ENCODE measurements at places on chromosomes 3 and 15.

- no peak for DNase-seq
These were observed 56.1 kb downstream of the SYN2 start for GRCh38 chr3:12060139-12060845.

GRCh38 chr3:30913176-30913575 lies 18.7 kb upstream of the GADL1 start:
- no peak for DNase-seq

GRCh38 chr3:69052472-69052898 lies 352 bp upstream of the TMF1 start:
- no peak for DNase-seq

- DNase-seq, result no peak
These were observed 225.8 kb downstream of the MYRIP start for GRCh38 chr3:40035177-40035576.

DNA sequence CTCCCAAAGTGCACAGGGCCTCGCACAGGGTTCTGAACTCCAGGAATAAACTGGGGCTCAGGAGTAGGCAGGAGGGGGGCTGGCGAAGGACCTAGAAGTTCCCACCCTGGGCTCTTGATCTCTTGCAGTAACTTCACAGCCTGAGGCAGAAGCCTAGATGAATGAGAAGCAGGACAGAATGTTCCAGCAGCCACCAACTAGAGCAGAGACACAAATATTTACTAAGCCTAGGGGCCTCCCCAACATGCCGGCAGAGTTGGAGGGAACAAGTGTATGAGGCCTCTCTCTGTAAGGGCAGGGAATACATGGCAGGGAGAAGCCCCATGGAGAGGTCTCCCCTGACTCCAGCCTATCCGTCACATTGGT lies 25.3 kb upstream of the C15orf39 start:
- no peak for DNase-seq

DNA sequence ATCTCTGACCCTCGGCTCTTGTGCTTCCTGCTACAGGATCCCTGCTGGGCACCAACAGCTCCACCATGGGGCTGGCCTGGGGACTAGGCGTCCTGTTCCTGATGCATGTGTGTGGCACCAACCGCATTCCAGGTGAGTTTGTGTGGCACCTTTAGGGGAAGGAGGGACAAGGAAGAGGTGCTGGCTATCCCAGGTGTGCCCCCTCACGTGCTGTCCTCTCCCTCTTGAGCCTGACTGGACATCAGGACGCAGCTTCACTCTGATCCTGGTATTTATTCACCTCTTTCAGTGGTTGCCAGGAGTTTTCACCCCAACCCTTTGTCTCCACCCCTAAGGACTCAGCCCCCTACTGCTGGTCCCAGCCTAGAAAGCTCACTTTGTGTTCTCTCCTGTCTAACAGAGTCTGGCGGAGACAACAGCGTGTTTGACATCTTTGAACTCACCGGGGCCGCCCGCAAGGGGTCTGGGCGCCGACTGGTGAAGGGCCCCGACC lies 960 bp downstream of the THBS1 start:
- peak; percentile 58 for DNase-seq

- DNase-seq, result no peak
These were observed 14.2 kb downstream of the OXNAD1 start for GRCh38 chr3:16279010-16279801.

DNA sequence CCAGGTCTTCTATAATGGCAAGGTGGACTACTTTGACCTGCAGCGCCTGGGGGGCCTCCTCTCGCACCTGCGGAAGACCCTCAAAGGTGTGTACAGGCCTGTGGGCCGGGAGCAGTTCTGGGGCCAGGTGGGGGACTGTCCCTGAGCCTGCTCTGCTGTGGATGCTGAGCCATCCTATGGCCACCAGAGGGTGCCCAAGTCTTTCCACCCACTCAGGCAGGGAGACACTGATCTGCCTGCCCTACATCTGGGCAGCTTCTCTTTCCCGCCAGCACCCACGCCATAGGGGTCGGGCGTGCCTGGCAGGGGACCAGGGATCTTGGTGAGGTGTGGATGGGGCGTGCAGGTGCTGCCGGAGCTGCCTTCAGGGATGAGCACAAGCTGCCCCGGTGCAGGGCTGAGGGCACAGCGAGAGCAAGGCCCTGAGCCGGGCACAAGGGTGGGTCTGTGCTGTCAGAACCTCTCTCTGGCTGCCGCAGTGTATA lies 14.1 kb downstream of the RNF123 start:
- no peak for DNase-seq

DNA sequence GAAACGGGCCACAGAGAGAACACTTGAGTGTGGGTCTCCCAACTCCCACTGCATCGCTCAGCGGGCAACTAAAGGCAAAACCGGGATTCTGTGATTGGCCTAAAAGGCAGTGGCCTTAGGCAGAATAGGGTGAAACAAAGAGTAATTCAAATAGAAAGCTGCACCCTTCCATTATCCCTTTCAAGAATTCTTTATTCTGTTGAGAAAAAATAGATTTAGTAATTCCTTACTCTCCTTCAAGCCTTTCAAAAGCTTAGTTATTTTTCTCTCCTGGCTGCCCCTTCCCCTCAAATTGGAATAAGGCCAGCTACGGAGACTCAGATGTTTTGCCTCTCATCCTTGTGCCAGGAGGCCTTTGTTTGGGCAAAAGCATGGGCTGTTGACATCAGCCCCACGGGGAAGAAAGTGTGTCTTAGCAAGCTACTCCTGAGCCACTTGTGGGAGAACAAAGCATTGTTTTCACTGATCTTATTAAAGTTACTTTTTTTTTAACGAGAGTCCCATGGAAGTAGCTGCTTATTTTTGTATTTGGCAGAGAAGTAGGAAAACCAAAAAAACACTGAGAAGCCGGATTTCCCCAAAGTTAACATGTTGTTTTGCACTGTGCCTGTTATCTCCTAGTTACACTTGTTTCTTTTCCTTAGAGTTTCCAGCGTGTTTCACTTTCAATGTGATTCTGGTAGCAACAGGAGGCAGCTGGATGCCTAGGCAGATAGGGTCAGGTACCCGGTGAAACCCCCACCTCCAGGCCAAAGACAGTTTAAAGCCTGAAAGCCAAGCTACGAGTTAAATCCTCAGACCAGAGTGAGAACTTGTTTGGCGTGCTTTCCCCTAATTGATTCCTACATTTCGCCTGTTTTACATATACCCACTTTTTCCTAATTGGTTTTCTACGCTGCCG lies 2.2 kb downstream of the ST6GAL1 start:
- no peak for DNase-seq

DNA sequence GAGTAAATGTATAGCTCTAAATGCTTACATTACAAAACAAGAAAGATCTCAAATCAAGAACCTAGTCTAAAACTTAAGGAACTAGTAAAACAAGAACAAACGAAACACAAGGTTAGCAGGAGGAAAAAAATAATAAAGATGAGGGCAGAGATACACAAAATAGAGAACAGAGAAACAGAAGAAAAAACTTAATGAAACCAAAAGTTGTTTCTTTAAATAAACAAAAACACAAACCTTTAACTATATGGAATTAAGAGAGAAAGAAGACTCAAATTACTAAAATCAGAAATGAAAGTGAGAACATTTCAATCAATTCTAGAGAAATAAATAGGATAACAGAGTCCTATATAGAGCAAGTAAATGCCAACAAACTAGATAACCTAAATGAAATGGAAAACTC lies 59.6 kb downstream of the DLG1 start:
- no peak for DNase-seq

- no peak for DNase-seq
These were observed 58.4 kb downstream of the IQSEC1 start for GRCh38 chr3:13014755-13015285.

GRCh38 chr3:119418641-119419040 lies 44.8 kb downstream of the TMEM39A start:
- no peak for DNase-seq

DNA sequence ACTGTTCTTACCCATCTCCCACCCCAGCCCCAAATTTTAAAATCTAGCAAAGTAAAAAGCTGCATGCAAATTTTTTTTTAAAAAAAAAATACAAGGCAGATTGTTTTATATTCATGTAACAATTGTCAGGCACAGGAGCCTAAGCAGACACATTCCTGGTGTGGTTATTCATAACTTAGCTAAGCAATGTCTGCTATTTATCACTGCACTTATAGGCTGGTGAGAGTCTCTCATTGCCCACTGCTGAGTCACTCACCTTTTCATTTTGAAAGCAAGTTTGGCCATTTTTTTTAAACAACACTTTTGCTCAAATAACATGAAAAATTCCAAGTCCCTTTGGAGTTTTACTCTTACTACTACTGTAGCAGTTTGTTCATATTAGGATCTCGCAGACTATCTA lies 413.9 kb downstream of the RBMS3 start:
- no peak for DNase-seq

GRCh38 chr3:107992976-107993684 lies 97.7 kb downstream of the CD47 start:
- DNase-seq, result no peak

GRCh38 chr15:75452865-75453702 lies 1.6 kb upstream of the SIN3A start:
- DNase-seq, result peak; percentile 62

DNA sequence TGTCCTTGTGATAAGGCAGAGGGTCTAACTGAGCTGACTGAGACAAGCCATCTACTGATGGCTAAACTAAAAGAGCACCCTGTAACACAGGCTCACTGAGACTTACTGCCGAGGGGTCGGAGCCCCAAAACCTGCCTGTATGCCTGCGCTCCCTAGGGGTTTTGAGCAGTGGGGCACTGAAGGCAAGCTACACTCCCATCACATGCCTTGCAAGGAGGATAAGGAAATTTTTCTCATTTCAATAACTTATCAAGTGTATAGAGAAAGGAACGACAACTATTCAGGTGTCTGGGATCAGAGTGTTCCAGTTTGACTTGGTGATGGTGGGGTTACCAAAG lies 292.2 kb downstream of the EPHA6 start:
- no peak for DNase-seq

GRCh38 chr15:85865070-85865684 lies 70.5 kb upstream of the KLHL25 start:
- DNase-seq, result peak; percentile 70

DNA sequence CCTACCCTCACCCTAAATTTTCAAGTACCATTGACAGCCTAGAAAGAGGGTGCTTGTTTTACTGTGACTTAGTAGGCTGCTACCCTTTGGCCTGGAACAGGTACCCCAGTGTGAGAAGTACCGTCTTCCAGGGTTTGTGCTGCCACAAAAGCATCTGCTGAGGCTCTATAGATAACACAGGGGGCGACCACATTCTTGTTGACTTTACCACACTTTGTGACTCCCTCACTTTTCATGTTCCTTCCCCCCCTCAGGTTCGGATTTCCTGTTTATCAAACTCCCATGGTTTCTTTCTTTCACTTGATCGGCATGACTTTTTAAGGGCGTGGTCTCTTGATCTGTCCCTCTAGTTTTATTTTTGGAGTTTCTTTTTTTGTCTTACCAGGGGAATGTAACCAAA lies 23.5 kb downstream of the EXOG start:
- DNase-seq, result no peak

DNA sequence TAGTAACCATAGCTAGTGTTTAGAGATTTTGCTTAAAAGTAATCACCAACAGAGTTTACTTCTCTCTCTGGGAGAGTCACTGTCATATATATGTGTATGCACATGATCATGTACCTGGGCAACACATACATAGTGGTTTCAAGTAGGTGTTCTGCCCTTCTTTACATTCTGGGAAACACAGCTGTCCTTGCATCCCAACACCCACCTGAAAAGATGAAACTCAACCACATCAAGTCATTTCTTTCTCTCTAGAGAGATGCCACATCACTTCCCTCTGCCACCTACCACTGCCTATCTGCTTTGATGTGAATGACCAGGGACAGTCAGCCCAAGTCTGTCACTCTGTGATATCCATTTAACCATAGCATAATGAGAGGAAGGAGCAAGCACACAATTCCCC lies 155.8 kb upstream of the GADL1 start:
- no peak for DNase-seq

DNA sequence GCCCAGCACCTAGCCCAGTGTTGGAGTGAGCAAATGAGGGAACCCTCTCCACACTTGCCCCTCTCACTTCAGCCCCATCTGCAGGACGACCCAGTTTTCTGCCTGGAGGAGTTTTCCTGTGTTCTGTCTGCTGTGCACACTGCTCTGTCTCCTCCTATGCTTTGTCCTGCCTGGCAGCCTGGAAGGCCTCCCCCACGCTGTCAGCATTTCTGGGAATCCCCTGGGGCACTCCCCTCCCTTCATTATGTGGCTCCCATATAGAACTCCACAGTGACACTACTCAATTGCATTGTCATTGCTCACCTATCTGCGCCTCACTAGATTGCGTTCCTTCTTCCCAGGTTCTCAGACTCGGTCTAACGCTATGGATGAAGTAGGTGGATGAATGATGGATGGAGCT lies 13.9 kb downstream of the CLSTN2 start:
- no peak for DNase-seq

- DNase-seq, result peak; percentile 53
These were observed 145.9 kb downstream of the TBL1XR1 start for GRCh38 chr3:177051411-177051810.

- no peak for DNase-seq
These were observed 15.9 kb downstream of the PSTPIP1 start for GRCh38 chr15:77010857-77011256.

DNA sequence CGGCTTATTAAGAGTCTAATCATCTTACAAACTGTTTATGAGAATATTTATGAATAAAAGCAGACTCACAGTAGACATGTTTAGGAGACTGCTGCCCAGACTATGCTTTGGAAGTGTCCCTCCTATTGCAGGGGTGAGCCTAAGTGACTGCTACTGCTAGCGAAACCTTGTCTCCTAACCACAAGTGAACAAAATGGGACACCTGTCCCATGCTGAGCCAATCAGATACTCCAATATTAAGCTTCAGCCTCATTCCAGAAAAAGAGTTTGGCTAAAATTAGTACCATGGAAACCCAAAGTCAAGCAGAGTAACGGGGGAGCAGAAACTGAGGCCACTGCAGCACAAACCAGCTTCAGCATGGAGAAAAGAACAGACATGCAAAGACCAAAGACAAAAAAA lies 4.6 kb downstream of the DENND6A start:
- no peak for DNase-seq

GRCh38 chr3:100834332-100834731 lies 125.0 kb downstream of the TFG start:
- no peak for DNase-seq

- no peak for DNase-seq
These were observed 13.5 kb downstream of the OCA2 start for GRCh38 chr15:28085489-28086174.

DNA sequence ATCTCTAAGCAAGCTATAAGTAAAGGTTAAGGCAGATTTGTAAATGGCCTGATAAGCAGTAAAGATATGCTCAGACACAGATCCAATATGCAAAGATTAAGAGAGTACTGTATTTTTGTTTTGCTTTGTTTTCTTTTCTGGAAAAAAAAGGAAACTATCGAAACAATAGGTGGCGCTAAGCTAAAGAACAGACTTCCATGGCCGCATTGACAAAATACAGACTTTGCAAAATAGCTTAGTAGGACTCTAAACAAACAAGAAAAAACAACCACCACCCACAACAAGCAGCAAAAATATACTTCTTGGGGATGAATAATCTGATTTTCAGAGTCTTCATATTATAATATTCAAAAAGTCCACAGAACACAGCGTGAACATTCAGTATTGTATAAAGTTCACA lies 758.4 kb upstream of the ROBO1 start:
- no peak for DNase-seq

- DNase-seq, result no peak
These were observed 42.9 kb upstream of the PLCL2 start for GRCh38 chr3:16841904-16842271.

GRCh38 chr3:88034491-88035275 lies 24.1 kb downstream of the CGGBP1 start:
- no peak for DNase-seq

- DNase-seq, result no peak
These were observed 158.7 kb upstream of the BHLHE40 start for GRCh38 chr3:4820296-4821121.

- DNase-seq, result no peak
These were observed 707.4 kb downstream of the MECOM start for GRCh38 chr3:168956076-168956475.

All from right forelimb (tissue), 1 donor.